ENCODE measurements at places on chromosomes 2 and 18.

DNA sequence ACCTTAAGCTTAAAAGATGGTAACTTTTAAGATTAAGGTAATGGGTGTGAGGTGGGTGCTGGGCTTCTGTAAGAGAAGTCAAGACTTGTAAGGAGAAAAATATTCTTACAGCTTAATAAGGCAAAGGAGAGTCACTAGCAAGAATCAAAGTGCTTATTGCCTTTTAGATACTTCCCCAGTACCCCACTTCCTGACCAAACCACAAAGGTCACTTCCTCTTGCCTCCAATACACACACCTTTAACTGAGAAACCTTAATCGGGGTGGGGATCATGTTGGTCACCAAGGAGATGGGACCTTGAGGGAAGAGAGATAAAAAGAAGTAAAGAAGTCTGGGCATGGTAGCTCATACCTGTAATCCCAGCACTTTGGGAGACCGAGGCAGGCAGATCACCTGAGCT lies 10.6 kb upstream of the ATG16L1 start:
- no peak for DNase-seq

DNA sequence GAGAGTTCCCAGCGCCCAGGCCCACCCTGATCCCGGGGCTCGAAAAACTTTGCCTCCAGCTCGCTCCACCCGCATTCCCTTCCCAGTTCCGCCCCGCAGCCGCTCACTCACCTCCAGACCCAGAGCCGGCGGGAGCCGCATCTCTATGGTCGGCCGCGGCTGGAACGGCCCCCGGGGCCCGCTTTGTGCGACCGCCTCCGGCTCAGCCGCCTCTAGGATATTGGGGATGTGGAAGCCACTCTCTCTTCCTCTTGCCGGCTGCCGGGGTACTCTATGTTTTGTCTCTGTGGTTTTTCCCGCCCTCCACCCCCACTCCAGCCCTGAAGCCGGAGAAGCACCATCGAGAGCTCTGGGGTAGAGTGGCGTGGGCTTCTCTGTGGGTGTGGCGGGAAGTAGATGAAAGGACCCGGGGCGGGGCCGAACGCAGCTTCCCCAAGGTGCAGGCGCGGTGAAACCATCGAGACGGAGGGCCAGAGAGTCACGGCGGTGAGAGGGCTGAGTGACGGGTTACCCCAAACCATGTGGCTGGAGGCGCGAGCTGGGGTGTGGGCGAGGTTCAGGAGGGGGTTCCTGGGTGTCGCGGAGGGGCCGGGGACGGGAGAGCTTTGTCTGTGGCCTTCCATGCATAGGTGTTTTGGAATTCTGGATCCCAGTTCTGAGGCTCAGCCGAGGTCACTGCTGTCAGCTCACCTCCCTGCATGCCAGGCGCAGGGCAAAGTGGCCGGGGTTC lies at the start of the genes BCS1L and ZNF142:
Gene BCS1L, plus strand, starts transcription at position 426 of the 730 bp plus-strand sequence. CDS start 1,305 bp downstream, outside the sequence.
Gene ZNF142, minus strand, starts transcription at position 366 of the 730 bp plus-strand sequence. CDS start 3,194 bp downstream, outside the sequence.
- peak; percentile 90 for DNase-seq

DNA sequence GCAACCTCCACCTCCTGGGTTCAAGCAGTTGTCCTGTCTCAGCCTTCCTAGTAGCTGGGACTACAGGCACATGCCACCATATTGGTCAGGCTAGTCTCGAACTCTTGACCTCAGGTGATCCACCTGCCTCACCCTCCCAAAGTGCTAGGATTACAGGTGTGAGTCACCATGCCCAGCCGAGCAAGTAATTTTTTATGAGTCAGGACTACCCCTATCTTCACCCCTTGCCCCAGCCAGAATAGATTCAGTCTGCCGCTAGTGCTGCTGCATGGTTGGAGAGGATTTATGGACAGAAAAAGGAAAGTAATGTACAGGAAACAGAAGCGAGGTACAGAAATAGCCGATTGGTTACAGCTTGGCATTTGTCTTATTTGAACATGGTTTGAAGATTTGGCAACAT lies 48.9 kb downstream of the BMPR2 start:
- DNase-seq: no peak

GRCh38 chr2:23616630-23617029 lies 231.7 kb downstream of the KLHL29 start:
- DNase-seq: no peak

- DNase-seq: no peak
Observed at GRCh38 chr2:112708968-112709367, 11.9 kb upstream of the NT5DC4 start.

GRCh38 chr2:220499225-220499624 lies 871.8 kb downstream of the SLC4A3 start:
- DNase-seq: peak; percentile 55

DNA sequence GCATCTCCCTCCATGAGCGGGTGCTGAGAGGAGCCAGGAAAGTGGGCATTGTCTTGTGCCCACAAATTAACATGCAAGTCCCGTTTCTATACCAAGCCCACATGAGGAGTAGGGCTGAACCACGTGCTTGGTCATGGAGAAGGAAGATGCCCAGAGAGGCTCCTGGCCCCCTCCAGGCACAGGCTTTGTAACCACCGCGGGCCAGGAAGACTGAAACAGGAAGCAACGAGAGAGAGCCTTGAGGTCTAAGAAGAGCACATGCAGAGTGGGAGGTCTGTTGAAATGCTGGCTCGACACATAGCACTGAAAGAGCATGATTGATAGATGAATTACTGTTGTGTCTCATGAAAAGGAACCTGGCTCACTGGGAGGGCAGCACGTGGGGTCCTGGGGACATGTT lies 36.3 kb downstream of the VWA3B start:
- DNase-seq: no peak

GRCh38 chr18:8990276-8991031 lies 112.0 kb upstream of the NDUFV2 start:
- DNase-seq: no peak

- DNase-seq: no peak
Observed at GRCh38 chr2:218387369-218388194, 5.5 kb downstream of the SLC11A1 start.

- DNase-seq: no peak
Observed at GRCh38 chr2:174997110-174997509, 8.1 kb downstream of the CHN1 start.

DNA sequence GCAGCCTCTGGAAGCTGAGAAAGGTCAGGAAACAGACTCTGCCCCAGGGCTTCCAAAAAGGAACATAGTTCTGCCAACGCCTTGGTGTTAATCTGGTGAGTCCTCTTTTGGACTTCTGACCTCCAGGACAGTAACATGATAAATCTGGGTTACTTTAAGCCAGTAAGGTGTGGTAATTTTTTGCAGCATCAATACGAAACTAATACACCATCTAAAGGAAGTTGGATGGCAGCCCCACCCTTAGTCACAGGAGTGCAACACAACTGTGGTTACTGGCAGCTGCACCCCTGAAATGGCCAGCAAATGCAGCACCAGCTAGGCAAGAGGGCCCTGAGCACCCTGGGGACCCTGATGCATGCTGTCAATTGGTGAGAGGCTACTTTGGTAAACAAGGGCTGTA lies 25.8 kb downstream of the CREG2 start:
- DNase-seq: no peak

GRCh38 chr18:56825878-56826277 lies 174.7 kb downstream of the WDR7 start:
- no peak for DNase-seq

DNA sequence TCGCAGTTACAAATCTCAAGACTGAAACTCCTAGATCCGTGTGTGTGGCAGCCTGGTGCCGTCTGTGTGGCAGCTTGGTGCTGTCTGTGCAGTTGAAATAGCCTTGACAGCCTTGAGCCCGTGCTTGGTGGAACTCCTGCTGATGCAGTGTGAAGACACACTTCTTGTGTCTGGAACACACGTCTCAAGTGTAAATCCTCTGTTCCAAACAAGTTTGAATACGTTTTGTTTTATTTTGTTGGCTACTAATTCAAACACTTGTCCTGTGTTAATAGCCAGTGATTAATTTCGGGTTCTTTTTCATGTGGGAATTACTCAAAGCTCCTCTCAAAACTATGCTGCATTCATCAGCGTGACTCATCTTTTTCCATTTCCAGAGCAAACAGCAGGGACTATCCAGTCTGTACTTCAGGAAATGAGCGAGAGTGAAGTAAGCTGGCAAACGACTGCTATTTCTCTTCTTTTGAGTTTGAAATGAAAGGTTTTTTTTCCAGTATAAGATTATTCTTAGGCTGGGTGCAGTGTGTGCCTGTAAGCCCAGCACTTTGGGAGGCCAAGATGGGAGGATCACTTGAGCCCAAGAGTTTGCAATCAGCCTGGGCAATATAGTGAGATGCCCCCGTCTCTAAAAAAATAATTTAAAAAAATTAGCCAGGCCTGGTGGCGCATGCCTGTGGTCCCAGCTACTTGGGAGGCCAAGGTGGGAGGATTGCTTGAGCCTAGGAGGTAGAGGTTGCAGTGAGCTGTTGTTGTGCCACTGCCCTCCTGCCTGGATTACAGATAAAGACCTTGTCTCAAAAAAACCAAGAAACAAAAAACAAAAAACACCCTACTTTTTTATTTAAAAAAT lies 152.9 kb downstream of the SPP2 start:
- DNase-seq: peak; percentile 95

- no peak for DNase-seq
Observed at GRCh38 chr2:74436848-74437695, 4.7 kb downstream of the RTKN start.

DNA sequence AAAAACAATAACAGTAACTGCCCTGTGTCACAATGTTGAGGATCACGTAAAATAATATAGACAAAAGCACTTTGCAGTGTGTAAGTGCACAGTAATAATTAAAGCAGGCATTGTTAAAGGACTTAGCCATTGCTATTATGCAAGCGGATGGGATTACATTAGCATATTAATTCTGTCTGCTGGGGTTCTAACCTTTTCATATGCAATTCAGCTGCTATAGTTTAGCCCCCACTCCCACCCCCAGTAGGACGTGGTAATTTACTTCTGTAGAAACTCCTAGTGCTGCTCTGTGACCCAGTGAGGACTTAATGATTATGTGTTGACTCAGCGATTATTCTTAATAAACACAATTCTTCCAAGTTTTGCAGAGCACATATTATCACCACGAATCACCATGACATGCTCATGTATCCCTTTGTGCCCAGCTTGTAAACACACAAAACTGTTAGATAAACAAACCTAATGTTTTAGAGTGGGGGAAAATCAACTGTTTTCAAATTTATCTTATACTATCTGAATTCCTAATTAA lies 5.1 kb upstream of the ADAM23 start:
- no peak for DNase-seq

GRCh38 chr2:226652369-226652768 lies 147.3 kb downstream of the IRS1 start:
- peak; percentile 97 for DNase-seq

- no peak for DNase-seq
Observed at GRCh38 chr2:198102856-198103255, 298.5 kb downstream of the PLCL1 start.

DNA sequence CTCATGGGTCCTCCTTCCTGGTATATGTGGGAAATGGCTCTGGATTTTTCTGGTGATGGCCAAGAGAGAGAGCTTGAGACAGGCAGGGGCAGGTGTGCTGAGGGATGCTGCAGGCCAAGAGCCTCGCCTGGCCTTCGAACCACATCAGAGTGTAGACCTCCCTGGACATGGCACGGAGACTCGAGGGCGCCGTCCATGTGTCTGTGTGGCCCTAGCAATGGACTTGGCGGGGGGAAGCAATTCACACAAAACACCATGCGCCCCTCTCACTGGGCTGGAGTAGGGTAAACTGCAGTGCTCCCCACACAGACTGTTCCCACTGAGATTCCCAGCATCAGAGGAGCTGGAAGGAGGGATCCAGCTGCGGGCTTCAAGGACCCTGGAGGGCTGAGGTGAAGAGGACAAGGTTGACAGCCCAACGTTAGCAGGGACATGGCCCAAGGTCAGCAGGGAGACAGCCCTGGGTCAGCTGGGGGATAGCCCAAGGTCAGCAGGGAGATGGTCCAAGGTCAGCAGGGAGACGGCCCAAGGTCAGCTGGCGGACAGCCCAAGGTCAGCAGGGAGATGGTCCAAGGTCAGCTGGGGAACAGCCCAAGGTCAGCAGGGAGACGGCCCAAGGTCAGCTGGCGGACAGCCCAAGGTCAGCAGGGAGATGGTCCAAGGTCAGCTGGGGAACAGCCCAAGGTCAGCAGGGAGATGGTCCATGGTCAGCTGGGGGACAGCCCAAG lies 75.4 kb upstream of the HDAC4 start:
- no peak for DNase-seq

DNA sequence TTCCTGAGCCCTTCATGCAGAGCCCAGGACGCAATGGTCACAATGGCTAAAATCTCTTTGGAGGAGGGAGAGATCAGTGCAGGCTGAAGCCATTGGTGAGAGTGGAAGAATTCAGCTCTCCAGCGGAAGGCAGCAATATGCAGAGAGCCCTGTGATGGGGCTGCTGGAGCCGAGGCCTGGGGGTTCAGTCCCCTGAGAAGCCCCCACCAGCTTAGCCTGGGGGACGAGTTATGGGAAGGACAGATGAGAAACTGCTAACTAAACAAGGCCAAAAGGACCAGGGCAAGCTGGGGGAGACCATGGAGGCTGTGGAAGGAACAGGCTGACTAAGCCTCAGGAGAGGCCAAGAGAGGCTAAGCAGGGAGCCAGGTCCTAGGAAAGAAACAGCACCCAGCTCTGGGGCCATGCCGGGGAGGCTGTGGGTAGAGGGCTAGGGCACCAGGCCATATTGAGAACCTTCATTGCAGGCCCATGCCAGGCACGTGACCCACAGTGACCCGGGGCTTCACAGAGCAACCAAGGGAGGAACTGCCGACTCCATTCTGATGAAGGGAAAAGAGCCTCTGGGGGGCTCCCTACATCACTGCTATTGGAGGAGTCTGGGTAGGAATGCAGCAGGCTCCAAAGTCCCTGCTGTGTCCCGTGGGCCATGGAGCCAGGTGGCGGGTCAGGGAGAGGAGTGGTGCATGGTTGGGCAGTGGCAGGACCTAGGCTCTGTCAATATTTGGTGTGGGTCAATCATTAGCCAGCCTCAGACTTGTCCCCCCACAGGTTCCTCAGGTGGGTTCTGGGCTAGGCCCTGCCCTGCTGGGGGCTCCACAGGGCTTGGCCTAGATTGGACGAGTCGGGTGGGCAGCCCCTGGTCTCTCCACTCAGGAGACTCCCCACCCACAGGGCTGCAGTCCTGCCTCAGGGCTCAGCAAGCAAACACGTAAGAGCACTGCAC lies 19.8 kb downstream of the PROC start:
- DNase-seq: no peak

GRCh38 chr2:232493701-232494474 lies 6.3 kb upstream of the ECEL1 start:
- no peak for DNase-seq

GRCh38 chr2:45382744-45383143 lies 228.3 kb downstream of the SRBD1 start:
- DNase-seq: no peak

- DNase-seq: no peak
Observed at GRCh38 chr2:41644936-41645335, 402.9 kb upstream of the PKDCC start.
